Uterus (tissue), 4 donors: ENCODE measurements at places on chromosomes 2 and 18. TPM values are rescaled to one million over a fixed set of nuclear protein-coding genes. Genes with fewer than 3 reads are reported as not detected.

- H3K4me3 ChIP-seq: peak overlapping the region; percentile 63
- H3K27ac ChIP-seq: peak overlapping the region; percentile 92
- DNase-seq: peak; percentile 69
Observed at GRCh38 chr2:85584857-85585780, 888 bp downstream of the VAMP5 start.

DNA sequence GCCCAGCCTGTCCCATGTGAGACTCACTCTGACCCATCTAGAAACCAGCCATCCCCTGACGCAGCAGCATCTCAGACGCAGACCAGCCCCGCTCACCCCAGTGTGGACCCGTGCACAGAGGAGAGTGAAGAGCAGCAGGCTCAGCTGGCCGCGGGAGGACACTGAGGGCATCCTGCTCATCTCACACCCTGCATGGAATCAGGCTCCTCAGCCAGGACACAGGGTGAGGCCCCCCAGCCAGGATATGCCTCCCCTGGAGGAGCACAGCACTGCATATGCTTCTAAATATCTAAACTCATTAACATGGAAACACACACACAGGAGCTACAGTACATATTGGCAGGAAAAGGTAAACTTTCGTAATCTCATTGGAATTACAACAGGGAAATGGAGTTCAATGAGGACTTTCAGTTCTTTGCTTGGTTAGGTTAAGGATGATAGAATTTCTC, 34.4 kb downstream of the NEMP2 start:
- H3K27ac ChIP-seq: no peak overlapping the region
- H3K4me3 ChIP-seq: no peak overlapping the region
- no peaks in the 10 kb centered on the region for H3K27me3 ChIP-seq
- H3K36me3 ChIP-seq: no peaks in the 10 kb centered on the region
- no peak for DNase-seq

The UPP2 gene
- not detected for total RNA-seq

- no peaks in the 10 kb centered on the region for H3K4me1 ChIP-seq
- H3K27me3 ChIP-seq: no peaks in the 10 kb centered on the region
- no peaks in the 10 kb centered on the region for H3K36me3 ChIP-seq
- no peak overlapping the region for H3K4me3 ChIP-seq
Observed at GRCh38 chr2:165536851-165537499, 67.5 kb downstream of the CSRNP3 start.

GRCh38 chr18:9335697-9336045, 1.1 kb downstream of the TWSG1 start:
- H3K27me3 ChIP-seq: no peaks in the 10 kb centered on the region
- no peak overlapping the region for H3K27ac ChIP-seq
- no peak for DNase-seq
- H3K4me3 ChIP-seq: peak overlapping the region; percentile 81
- H3K36me3 ChIP-seq: no peaks in the 10 kb centered on the region

The TDRD15 gene
- total RNA-seq: 0.28 TPM

GRCh38 chr2:237639052-237639835, 11.9 kb downstream of the LRRFIP1 start:
- H3K27me3 ChIP-seq: no peaks in the 10 kb centered on the region
- H3K4me1 ChIP-seq: no peaks in the 10 kb centered on the region
- H3K4me3 ChIP-seq: no peak overlapping the region
- no peak for DNase-seq

The CYTIP gene
- 0.26 TPM for total RNA-seq

GRCh38 chr2:65043001-65043400, 13.2 kb upstream of the CEP68 start:
- no peaks in the 10 kb centered on the region for H3K27me3 ChIP-seq
- H3K36me3 ChIP-seq: no peaks in the 10 kb centered on the region
- DNase-seq: no peak
- H3K4me3 ChIP-seq: no peak overlapping the region

DNA sequence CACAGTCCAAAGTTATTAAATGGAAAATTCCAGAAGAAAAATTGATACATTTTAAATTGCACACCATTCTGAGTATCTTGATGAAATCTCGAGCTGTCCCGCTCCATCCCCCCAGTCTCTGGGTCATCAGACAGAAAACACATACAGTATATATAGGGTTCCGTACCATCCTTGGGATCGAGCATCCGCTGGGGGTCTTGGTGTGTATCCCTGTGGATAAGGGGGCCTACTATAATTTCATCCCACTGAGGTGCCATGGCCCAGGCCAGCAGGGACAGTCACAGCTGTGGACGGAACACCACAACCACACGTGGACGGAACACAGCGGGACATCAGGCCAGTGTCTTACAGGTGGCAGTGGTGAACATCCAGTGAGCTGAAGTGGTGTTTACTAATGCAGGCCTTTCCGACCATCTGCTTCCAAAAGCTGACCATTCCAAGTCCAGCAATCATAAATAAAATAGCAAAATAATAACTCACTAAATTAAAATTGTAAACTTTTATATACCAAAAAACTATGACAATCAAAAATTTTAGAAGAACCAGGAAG, 14.0 kb downstream of the TWIST2 start:
- H3K4me3 ChIP-seq: no peak overlapping the region
- no peaks in the 10 kb centered on the region for H3K27me3 ChIP-seq
- H3K4me1 ChIP-seq: peaks cover 12% of the 10 kb centered on the region
- peak overlapping the region; percentile 8 for H3K27ac ChIP-seq
- H3K36me3 ChIP-seq: no peaks in the 10 kb centered on the region
- DNase-seq: no peak

DNA sequence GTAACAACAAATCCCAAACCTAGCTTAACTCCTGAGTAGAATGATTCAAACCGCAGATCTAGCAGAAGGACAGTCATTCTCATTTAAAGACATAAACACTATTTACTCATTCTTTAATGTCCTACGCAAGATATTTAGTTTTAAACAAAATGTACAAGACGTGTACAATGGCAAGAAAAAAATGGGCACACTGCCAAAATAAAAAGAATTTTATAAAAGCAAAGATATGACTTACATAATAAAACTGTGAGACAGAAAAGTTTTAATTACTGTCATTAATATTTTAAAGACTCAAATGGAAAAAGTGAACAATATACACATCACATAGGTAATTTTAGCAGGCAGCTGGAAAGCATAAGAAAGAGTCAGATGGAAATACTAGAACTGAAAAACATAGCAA, 157.8 kb downstream of the GALNT13 start:
- no peak for DNase-seq
- H3K4me3 ChIP-seq: no peak overlapping the region
- H3K4me1 ChIP-seq: no peaks in the 10 kb centered on the region
- H3K36me3 ChIP-seq: no peaks in the 10 kb centered on the region
- no peaks in the 10 kb centered on the region for H3K27me3 ChIP-seq

DNA sequence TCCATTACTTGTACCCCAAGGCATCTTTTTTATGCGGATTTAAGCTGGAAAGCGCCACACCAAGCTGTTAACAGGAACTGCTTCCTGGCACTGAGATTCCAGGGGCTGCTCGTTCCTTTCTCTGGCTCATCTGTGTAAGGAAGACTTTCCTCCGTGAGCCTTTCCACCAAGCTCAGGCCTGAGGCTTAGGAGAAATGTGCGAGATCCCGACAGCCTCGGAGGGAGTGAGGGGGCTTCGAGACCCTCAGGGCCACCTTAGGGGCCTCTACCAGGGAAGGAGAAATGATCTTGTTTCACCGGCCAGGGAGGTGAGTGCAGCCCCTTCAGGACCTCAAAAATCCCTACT, 17.1 kb downstream of the B3GNT7 start:
- no peak for DNase-seq
- no peak overlapping the region for H3K27ac ChIP-seq
- H3K27me3 ChIP-seq: no peaks in the 10 kb centered on the region

DNA sequence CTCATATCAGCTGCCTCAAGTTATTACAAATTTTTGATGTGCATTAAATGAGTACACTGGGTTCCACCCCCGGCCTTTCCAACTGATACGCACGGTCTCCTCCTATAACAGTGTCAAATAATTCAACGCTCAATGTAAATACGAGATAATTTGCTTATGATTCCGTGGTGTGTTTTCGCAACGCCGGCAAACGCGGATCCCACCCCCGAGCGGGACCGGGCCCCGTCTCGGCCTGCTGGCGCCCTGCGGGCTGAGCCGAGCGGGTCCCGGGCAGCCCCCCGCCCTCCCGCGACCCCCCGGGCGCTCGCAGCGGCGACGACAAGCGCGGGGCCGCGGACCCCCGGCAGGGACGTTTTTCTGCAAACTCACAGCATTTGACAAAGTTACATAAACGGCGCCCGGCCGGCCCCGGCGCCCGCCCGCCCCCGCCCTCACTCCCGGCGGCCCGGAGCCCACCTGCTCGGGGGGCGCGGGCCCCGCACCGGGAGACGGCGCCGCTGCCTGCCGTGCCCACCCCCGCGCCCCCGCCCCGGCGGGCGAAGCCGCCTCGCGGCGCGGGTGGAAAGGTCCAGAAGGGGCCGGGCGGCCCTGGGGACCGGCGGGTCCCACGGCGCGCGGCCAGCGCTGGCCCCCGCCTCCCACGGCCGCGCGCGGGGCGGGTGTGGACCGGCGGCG, 762 bp downstream of the HDAC4 start:
- H3K27ac ChIP-seq: peak overlapping the region; percentile 52
- H3K27me3 ChIP-seq: no peaks in the 10 kb centered on the region
- H3K4me3 ChIP-seq: peak overlapping the region; percentile 60
- no peaks in the 10 kb centered on the region for H3K4me1 ChIP-seq

DNA sequence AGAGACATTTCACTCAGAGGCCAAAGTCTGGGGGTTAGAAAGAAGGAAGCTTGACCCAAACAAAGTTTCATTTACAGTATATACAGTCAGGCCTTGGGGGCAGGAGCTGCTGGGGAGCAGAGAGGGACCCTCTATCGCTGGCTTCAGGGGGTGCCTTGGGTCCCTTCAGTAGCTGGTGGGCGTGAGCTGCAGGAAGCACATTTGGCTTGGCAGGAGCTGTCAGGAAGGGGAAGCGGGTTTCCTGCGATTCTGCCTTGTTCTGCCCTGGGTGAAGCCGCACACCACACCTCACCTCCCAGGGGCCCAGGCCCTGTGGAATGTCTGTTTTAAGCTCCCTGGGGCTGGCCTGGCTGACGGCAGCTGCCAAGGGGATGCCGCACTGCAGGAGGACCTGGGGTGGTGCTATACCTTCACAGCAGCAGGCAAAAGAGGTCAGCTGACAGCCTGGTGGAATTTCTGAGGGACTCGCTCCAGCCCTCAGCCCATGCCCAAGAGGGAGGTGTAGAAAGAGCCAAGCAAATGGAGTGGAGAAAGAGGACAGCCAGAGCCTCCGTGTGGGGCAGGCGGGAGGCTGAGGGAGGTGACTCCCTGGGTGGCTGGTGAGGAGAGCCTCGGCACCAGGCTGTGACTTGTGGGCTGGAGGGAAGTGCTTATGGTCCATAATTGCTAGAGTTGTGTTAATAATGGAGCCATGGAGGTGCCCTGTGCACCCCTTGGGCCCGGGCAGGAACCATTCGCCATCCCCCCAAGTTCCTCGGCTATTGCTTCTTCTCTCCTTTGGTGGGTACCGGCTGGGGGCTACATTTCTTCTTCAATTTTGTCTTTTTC, 43.9 kb downstream of the PSD4 start:
- no peaks in the 10 kb centered on the region for H3K27me3 ChIP-seq
- no peaks in the 10 kb centered on the region for H3K36me3 ChIP-seq
- no peak overlapping the region for H3K4me3 ChIP-seq
- H3K27ac ChIP-seq: no peak overlapping the region

- H3K4me1 ChIP-seq: no peaks in the 10 kb centered on the region
- no peaks in the 10 kb centered on the region for H3K27me3 ChIP-seq
- no peak overlapping the region for H3K27ac ChIP-seq
- H3K36me3 ChIP-seq: no peaks in the 10 kb centered on the region
- H3K4me3 ChIP-seq: no peak overlapping the region
Observed at GRCh38 chr2:216006164-216006663, 7.1 kb downstream of the MREG start.

DNA sequence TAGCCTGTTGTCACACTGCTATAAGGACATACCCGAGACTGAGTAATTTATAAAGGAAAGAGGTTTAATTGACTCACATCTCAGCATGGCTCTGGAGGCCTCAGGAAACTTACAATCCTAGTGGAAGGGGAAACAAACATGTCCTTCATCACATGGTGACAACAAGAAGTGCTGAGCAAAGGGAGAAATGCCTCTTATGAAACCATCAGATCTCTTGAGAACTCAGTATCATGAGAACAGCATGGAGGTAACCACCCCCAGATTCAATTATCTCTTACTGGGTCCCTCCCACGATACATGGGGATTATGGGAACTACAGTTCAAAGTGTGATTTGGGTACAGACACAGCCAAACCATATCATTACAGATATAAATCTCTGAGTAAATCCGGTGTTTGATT, 148.7 kb downstream of the PRPF40A start:
- DNase-seq: no peak
- no peaks in the 10 kb centered on the region for H3K27me3 ChIP-seq
- no peak overlapping the region for H3K27ac ChIP-seq
- no peaks in the 10 kb centered on the region for H3K36me3 ChIP-seq

DNA sequence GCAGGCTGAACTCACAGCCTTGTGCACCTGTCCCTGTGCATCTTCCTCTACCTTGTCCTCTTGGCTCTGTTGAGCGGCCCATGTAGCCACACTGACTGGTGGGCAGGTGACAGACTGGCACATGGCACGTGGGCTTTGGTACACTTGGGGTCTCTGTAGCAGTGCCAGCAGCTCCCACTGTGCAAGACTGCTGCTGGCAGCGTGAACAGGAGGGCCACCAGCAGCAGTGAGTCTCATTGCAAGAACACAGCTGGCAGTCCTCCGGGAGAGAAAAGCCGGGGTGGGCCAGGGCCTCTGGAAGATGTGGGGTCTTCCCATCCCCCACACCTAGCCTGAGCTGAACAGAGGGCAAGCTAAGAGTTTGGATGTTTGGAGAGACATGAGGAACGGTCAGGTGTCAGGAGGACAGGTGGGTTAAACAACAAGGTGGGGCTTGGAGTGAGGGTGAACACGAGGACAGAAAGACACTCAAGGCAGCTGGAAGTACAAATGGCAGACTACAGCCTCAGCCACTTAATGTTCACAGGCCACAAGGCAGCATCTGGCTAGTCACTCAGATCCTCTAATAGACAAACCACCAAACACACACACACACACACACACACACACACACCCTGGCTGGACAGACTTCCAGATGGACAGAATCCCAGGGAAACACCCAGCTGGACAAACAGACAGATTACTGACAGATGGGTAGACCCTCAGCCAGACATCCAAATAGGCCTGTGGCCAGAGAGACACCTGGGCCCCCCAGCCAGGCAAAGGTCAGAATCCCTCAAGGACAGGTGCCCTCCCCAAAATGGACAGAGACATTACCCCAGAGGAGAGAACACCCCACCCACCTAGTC, 2.3 kb upstream of the PTPN18 start:
- no peak overlapping the region for H3K4me3 ChIP-seq
- no peak overlapping the region for H3K27ac ChIP-seq
- H3K4me1 ChIP-seq: no peaks in the 10 kb centered on the region
- DNase-seq: no peak
- no peaks in the 10 kb centered on the region for H3K27me3 ChIP-seq
- no peaks in the 10 kb centered on the region for H3K36me3 ChIP-seq

- H3K27me3 ChIP-seq: no peaks in the 10 kb centered on the region
- no peaks in the 10 kb centered on the region for H3K4me1 ChIP-seq
- H3K4me3 ChIP-seq: no peak overlapping the region
- no peak overlapping the region for H3K27ac ChIP-seq
- no peak for DNase-seq
- H3K36me3 ChIP-seq: no peaks in the 10 kb centered on the region
Observed at GRCh38 chr18:58024139-58024538, 19.9 kb upstream of the NEDD4L start.

GRCh38 chr2:42421601-42422239, 60.7 kb upstream of the COX7A2L start:
- no peaks in the 10 kb centered on the region for H3K27me3 ChIP-seq
- H3K4me3 ChIP-seq: no peak overlapping the region
- DNase-seq: no peak

GRCh38 chr2:41990688-41991087, 57.1 kb upstream of the PKDCC start:
- no peak overlapping the region for H3K27ac ChIP-seq
- H3K4me3 ChIP-seq: no peak overlapping the region
- no peak for DNase-seq
- no peaks in the 10 kb centered on the region for H3K36me3 ChIP-seq

The GAL3ST2 gene
- total RNA-seq: 0.21 TPM

The CBLN2 gene
- total RNA-seq: not detected
